ENCODE measurements at places on chromosomes 11 and 22.

DNA sequence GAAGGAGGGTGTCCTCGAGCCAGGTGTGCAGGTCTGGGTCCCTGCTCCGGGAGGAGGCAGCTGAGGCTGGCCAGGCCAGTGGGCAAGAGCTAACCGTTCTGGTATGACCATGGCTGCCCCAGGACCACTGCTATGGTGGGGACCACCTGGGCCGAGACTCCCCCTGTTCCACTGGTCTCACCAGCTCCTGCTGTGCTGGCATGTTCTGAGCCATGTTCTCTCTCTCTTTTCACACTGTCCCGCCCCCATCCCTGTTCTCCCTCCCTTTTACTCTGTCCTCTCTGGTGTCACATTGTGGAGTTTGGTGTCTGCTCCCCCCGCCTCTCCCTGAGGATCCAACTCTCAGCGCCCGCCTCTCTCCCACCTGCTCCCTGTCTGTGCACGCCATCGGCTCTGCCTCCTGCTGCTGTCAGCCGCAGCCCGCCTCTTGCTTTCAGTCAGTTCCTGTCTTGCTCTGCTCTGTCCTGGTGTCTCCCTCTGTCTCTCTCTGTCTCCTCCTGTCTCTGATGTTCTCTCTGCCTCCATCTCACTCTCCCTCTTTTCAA lies 66.4 kb downstream of the LRRC32 start:
- DNase-seq, result no peak

DNA sequence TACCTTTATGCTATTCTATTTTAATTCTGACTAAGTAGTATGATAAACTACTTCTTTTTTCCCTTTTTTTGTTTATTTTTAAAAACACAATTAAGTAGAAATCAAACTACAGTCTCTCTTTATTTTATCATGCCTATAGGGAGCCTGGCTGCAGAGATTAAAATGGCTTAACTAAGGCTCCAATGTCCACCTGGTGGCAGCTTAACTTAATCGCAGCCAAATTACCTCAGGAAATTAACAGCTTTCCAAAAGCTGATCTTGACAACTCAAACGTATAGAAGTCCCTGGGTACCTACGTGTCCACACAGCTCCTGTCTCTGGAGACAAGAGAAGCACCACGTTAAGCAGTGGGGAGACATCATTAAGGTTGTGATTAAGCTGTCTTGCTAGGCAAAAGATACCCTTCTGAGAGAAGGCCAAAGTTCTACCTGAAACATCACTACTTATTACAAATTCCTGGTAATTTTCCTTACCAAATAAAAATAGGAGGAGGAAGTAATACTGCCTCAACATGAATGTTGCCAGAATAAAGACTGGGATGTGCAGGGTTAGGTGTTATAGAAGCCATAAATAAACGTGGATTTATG lies 63.2 kb upstream of the SNX19 start:
- DNase-seq, result no peak

GRCh38 chr11:80724366-80724765 lies 1283.5 kb upstream of the TENM4 start:
- no peak for DNase-seq

DNA sequence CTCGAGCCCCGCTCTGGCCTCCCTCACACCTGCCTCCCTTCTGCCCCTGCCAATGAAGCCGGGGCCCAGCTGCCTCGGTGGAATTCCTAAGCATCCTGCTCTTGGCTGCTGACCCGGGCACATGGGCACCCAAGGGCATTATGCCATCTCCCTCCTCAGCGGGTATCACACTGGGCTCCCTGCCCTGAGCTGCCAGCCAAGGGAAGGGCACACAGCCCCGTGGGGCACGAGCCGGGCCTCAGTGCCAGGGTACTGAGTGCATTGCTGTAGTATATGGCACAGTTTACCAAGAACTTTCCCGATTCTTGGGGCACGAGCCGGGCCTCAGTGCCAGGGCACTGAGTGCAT lies 43.8 kb upstream of the JAM3 start:
- no peak for DNase-seq

- DNase-seq, result no peak
Measured at GRCh38 chr11:27012234-27012921, 18.5 kb downstream of the FIBIN start.

- no peak for DNase-seq
Measured at GRCh38 chr11:17498058-17498457, 21.4 kb upstream of the ABCC8 start.

GRCh38 chr11:71096751-71097388 lies 155.5 kb downstream of the SHANK2 start:
- DNase-seq, result no peak

- DNase-seq, result peak; percentile 66
Measured at GRCh38 chr22:18023509-18024275, 669 bp downstream of the MICAL3 start.

DNA sequence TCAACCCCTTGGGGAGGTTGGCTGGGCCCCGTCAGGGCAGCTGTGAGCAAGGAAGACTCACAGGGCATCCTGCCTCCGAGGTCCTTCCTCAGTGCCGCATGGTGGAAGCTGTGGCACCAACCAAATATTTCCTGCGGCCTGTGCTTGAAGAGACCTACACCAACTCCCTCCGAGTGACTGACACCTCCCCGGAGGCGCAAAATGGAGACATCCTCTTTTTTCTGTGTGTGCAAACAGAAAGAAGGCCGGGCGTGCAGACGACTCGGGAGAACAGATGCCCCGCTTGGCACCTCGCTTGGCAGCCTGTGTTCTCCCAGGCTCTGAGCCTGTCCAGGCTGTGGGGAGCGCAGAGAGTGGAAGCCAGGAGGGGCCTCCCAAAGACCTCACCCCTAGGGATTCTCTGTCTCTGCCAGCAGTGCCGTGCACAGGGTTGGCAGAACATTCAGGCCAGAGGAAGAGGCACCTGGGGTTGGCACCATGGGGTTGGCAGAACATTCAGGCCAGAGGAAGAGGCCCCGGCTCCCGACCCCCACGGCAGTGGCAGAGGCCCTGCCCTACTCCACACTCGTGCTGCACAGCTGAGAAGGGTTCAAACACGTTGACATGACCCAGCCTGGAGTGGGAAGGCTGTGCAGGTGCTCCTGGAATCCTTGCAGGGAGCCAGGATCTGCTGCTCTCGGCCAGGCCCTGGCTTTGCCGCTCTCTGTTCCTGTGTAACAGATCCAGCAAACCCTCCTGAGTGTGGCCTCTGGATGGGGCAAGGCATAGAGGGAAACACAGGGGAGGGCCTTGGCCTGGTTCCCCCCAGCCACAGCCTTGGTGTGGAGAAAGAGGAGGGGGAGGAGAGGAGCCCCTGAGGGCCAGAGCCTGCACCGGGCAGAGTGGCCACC lies 805.5 kb downstream of the BRD1 start:
- DNase-seq, result peak; percentile 15

DNA sequence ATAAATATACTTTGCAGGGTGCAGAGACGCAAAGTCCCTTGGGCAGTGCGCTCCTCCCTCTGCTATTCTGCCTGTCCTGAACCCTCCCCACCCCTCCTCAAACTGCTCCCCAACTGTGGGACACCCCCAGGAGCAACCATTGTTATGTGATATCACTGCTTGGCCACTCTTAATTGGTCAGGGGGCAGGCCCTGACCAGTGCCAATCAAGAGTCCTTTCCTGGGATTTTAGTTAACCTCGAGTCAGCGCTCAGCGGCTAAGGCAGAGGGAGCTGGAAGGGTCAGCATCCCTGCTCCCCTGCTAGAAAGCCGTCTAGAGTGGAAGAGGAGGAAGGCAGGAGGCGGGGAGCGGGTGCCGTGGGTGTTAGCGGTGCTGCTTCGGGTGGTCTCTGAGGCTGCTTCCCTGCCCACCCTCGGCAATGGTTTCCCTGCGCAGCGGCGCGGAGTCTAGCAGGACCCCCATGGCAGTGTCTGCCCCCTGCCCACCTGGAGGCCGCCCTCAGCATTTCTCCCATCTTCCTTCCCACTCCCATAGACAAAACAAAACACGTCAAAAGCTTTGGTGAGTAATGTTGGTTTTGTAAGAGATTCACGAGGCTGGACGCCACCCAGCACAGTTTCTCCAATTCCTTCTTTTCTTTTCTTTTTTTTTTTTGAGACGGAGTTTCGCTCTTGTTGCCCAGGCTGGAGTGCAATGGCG lies 38.4 kb upstream of the A4GALT start:
- DNase-seq, result no peak

GRCh38 chr11:95692526-95693260 lies 96.9 kb downstream of the FAM76B start:
- DNase-seq, result no peak

DNA sequence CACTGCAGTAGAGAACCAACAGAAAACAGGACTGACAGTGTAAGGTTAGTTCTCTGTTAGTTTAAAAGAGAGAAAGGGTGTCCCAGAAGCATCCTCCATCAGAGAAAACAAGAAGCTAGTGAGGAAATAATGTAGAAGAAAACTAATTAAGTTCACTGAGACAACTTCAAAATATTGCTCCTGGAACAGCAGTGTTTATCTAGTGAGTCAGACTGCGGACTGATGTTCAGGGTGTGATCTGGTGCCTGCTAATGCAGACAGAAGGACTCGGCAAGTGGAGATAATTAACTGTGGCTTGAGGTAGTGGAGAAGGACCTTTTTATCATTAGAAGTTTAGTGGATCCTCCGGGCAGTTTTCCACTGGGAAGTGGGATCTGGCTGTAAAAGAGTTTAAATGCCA lies 55.4 kb downstream of the CDON start:
- no peak for DNase-seq

DNA sequence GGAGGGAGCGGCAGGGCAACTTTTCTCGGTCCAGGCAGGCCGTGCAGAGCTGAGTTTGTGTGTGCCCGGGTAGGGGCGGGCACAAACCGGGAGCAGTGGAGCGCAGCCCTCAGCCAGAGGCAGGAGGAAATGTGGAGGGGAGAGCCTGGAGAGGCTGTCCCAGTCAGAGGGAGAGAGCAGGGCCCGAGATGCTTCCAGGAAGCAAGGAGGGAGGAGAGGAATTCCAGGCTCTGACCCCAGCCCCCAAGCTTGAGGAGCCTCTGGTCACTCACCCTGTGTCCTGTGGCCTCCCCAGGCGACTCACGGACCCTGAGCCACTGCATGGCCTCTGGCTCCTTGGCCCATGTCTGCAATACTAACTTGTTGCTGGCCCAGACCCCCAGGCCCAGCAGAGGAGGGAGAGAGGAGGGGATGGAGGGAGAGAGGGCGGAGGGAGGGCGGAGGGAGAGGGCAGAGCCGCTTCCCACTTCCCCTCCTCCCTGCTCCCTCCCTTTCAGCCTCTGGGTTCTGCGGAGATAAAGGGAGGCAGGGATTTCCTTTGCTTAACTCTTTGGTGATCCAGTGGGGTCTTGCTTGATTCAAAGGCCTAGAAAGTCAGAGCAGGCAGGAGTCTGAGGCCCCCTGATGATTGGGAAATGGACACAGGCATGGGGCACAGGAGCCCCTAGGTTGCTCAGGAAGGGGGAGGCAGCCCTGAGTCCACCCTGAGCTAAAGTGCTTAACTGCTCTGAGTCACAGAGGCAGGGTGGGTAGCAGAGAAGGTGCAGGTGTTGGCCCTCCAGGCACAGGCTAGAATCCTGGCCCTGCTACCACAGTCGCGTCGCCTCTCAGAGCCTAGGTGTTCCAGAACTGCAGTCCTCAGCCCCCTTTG lies at the start of gene C1QTNF6:
Gene C1QTNF6, minus strand, starts transcription at position 357 of the 871 bp plus-strand sequence. Its CDS starts 34 bp downstream, at position 323.
- no peak for DNase-seq

- peak; percentile 67 for DNase-seq
Measured at GRCh38 chr22:29695129-29695926, 24.5 kb upstream of the CABP7 start.

GRCh38 chr11:94130298-94131046 lies 1.8 kb downstream of the PANX1 start:
- DNase-seq, result no peak

GRCh38 chr22:38973289-38974169 lies 8.6 kb upstream of the APOBEC3B start:
- DNase-seq, result peak; percentile 15

DNA sequence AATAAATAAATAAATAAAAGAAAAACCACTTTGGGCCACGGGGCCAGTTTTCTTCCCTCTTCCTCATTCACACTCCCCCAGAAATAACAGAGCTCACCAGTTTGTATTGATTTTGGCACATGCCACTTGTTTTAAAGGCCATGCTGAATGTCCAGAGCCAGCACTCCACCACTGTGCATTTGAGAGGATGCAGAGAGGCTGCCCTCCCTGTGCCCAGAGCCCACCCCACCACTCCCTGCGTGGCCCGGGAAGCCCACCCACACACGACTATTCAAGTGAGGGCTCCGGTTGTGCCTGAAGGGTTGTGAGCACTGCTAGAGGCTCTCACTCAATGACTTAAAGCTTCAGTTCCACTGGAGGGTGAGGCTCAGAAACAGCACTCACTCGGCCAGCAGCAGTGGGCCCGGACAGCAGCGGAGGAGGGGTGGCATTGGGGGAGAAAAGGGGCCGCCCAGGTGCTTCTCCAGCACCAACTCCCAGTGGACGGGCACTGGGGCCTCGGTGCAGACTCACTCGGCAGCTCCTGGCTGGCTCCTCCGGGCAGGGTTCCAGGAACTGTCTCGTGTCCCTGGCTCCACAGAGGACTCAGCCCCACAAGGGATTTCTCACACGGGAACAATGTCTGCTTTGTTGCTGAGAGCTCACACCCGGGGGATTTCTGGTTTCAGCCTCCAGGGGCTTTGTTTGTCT lies 112.7 kb downstream of the SHANK2 start:
- peak; percentile 94 for DNase-seq

DNA sequence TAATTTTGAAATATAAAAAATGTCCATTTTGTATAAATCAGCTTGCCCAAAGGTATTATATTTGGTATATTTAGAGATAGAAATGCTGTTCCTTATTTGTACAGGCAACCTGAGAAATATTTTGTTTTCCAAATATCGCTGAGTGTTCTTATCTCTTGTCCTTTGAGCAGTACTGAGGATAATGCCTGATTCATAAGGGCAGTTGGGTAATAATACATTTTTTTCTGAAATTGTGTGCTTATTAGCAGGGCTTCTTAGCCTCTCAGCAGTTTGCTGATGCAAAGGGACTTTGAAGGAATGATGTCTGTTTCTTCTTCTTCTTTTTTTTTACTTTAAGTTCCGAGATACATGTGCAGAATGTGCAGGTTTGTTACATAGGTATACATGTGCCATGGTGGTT lies 69.1 kb downstream of the LDLRAD3 start:
- DNase-seq, result no peak

DNA sequence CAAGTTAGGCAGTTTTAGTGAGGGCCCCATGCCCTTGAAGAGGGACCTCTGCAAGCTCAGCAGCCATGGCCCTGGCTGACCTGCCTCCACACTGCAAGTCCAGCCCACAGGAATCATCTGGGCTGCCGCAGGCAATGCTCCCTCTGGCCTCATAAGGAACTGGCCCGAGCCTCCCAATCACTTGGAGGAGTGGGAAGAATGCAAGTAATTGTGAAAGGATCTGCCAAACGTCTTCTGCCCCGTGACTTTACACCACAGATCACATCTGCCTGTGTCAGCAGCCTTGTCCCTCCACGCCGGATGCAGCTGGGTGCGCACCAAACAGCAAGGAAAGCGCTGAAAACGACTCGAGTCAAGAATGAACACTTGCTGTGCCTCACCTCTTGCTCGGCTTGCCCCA lies 23.8 kb downstream of the OPCML start:
- DNase-seq, result peak; percentile 40

- no peak for DNase-seq
Measured at GRCh38 chr11:95108671-95109551, 19.3 kb downstream of the ENDOD1 start.

Data from head of caudate nucleus (tissue), 42 donors.